ENCODE measurements at places on chromosomes 3 and 15. TPM values are rescaled to one million over a fixed set of nuclear protein-coding genes. Genes with fewer than 3 reads are reported as not detected.

GOLGA8S gene
- polyA plus RNA-seq = 1.1 TPM

THSD4 gene
- 40.6 TPM for polyA plus RNA-seq

DPPA4 gene
- 17.8 TPM for polyA plus RNA-seq

SH3GL3 gene
- polyA plus RNA-seq = 84.8 TPM

PPM1M gene
- polyA plus RNA-seq = 18.2 TPM

HIGD1A gene
- polyA plus RNA-seq = 163 TPM

SLC30A4 gene
- polyA plus RNA-seq = 6.9 TPM

Data from spinal cord (tissue), 10 donors.